Activated CD4-positive, alpha-beta T cell treated with anti-CD3 and anti-CD28 coated beads, Interleukin-2, amount 10 ng/mL, durations not matched to agents 7 days and 5 days (primary cell): ENCODE measurements at places on chromosomes 1 and 21.

GRCh38 chr1:59669752-59670312, 144.9 kb upstream of the HOOK1 start:
- DNase-seq, result no peak

DNA sequence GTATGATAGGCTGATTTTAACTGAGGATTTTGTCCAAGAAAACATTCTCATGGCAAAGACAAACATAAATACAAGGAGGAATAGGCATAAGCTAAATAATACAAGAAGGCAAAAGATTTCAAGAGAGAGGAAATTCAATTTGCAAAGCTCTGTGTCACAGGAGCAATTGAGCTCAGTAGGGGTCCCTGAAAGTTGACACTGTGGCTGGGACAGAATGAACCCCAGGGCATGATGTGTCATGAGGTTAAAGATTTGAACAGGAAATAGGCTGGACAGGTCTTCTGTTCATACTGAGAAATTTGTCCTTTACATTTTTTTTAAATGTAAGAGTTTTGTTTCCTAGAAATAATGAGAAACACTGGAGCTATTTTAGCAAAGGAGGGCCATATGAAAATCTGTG, 555.4 kb upstream of the NEGR1 start:
- no peak for DNase-seq

- DNase-seq, result no peak
Observed at GRCh38 chr1:59446257-59446901, 149.5 kb downstream of the FGGY start.

GRCh38 chr1:154342132-154342531, 16.8 kb downstream of the ATP8B2 start:
- no peak for DNase-seq
